ENCODE measurements at places on chromosomes 11 and 22.
A peak's percentile ranks its signal among the peaks of the same experiment; 100 is the strongest.

DNA sequence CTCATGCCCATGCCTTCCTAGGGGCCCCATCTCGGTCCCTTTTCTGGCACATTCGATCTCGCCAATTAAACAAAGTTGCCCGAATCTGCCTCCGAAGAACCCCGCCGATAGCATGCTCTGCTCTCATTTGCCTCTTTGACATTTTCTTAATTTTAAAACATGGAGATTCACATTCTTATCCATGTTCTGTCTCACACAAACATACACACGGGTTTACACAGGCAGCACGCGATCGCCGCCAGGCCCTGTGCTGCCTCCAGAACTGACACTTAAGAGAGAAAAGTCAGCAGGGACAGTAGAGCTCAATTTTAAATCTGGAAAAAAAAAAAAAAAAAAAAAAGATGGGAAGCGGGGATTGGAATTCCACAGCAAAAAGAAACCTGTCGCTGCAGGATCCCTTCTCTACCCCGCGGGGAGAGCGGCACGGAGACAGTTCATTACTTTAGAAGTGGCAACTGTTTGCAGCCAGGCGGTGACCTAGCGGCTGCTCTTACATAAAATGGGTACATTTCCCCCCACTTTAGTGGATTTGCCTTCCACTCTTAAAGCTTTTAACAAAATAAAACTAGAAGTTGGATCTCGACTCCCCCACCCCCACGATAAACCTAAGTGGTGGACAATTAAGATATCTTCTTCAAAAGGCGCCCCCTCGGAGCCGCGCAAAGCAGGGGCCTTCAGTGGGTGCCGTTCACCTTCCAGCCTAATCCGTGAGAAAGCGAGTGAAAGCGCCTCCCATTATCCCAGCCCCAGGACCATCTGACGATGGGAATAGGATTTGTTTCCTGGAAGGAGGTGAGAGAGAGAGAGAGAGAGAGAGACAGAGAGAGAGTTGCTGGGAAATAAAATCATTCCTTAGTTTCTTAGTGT lies 13.7 kb downstream of the PAX6 start:
- no peak for DNase-seq

DNA sequence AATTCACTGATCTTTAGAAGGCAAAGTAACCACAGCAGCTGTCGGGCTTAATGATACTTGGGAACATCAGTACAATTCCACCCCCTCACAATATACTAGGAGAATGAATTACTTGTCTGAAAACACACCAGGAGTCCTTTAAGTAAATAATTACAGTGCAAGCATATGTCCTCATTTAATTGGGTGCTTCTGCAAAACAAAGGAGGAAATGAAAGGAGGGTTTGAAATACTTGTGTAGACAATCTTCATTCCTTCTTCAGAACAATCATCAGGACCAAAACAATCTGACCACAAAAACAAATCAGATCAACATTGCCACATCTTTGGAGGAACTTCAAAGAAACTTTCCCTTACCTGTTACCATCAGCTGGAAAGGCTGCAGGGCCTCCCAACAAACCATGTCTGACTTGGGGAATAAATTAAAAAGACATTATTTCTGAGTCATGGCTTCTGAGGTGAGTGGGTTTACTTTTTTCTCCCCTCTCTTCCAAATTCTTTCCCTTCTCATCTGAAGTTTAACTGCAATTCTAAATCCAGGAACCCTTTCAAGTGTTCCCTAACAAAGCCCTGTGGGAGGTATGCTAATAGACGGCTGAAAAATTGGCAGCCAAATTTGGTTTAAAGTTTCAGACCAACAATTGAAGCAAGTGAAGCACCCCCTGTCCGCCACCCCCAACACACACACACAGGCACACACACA lies 12.5 kb upstream of the CCDC117 start:
- no peak for DNase-seq

- DNase-seq = no peak
Observed at GRCh38 chr22:35148866-35149548, 83.0 kb downstream of the ISX start.

DNA sequence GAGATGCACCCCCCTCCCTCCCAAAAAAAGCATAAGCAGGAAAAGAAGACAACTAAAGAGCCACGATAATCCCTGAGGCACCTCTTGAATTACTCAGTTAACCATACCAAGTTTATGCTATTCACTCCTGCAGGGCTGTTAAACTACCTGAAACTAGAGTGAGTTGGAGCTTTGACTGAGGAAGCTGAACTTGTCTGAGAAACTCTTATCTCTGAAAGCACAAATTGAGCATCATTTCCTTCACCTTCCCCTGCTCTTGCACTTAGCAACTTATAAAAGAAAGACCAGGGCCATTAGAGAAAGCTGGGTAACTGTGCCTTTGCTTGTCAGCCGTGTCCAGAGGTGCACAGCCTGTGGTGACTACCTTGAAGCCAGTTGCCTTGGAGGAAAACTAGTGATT lies 745.6 kb downstream of the NELL1 start:
- no peak for DNase-seq

DNA sequence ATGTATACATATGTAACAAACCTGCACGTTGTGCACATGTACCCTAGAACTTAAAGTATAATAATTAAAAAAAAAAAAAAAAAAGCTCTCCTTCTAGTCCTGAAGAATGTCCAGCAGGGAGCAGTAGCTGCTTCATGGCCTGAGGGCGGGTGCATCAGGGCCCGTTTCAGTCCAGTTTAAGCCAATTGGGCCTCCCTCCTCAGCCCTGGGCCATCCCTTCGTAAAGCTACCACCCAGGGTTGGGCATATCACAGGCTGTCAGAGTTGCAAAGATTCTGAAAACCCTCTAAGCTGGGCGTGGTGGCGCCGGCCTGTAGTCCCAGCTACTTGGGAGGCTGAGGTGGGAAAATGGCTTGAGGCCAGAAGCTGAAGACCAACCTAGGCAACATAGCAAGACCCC lies 5.4 kb downstream of the TMPRSS13 start:
- DNase-seq = no peak

- DNase-seq = no peak
Observed at GRCh38 chr11:45791524-45791923, 13.4 kb upstream of the SLC35C1 start.

DNA sequence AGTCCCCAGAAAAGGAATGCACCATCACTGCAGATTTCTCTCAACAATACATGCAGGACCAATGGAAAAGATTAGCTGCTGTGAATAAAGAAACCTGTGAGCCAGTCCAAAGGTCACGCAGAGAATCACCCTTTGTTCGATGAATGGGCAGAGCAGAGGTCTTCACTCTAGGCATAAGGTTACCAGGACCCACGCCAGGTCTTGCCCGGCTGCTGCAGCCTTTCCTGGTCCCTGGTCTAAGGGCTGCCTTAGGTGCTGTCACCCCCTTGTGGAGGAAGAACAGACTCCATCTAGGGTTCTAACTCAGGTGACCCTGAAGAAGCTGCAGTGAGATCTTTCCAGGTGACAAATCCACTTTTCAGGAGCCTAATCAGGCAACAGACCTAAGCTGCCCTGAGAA lies 29.0 kb upstream of the NAP1L4 start:
- DNase-seq = no peak

GRCh38 chr22:32695451-32695891 lies 106.0 kb upstream of the TIMP3 start:
- peak; percentile 67 for DNase-seq

- peak; percentile 24 for DNase-seq
Observed at GRCh38 chr11:95985174-95985808, 61.4 kb upstream of the MTMR2 start.

- peak; percentile 66 for DNase-seq
Observed at GRCh38 chr11:120344302-120345004, 8.2 kb downstream of the ARHGEF12 start.

DNA sequence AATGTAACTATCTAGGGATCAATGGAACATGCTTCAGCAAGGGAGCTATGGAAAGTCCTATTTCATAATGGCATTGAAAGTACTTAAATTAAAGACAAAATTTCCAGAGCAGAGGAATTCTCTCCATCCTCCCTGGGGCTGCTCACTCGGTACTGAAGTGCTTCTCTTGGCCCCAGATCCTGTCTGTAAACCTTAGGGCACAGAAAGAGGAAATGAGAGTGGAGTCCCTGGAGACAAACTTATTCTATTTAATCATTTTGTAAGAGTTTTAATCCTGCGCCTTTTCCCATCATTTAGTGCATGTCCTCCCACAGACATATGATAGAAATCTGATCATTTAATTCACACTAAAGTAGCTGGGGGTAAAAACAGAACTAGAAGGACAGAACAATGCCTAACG lies 20.9 kb upstream of the PAMR1 start:
- no peak for DNase-seq

DNA sequence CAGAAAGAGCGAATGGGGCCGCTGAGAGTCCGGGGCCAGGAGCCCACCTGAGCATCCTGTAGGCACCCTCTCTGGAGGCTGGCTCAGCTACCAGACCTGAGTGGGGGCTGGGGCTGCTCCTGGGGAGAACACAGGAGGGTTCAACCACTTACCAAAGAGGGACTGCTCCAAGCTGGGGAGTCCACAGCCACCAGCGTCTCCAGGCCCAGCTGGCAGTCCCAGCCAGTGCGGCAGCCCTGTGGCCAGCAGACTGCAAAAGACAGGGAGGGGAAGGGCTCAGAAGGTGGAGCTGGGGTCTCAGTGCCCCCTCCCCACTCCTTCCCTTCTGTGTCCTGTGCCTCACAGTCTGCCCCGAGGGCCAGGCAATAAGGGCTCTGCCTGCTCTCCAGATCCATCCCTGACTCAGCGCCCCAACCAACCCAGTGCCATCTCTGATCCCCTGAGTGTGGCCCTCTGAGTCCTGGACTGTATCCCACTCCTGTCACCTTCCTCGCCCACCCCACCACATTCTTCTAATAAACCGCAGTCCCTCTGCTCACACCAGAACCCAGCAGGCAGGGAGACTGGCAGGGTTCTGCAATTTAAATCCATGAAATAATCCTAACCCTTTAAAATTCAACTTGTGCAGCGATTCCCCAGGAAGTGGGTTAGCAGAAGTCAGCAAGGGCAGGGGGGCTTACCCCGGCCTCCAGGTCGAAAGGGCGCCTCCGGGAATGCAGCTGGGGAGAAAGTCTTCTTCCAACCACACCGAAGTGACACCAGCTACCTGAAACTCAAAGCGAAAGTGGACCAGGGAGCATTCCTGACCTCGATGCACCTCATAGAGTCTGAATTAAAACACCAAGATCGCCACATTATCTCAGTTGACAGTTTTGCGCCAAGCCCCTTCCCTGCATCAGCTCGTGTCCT lies 13.3 kb downstream of the CHST1 start:
- DNase-seq = no peak
